Stimulated activated CD8-positive, alpha-beta memory T cell treated with anti-CD3 and anti-CD28 coated beads, Interleukin-15, amount 100 ng/mL, for 4 hours (primary cell): ENCODE measurements at places on chromosomes 4 and X.

DNA sequence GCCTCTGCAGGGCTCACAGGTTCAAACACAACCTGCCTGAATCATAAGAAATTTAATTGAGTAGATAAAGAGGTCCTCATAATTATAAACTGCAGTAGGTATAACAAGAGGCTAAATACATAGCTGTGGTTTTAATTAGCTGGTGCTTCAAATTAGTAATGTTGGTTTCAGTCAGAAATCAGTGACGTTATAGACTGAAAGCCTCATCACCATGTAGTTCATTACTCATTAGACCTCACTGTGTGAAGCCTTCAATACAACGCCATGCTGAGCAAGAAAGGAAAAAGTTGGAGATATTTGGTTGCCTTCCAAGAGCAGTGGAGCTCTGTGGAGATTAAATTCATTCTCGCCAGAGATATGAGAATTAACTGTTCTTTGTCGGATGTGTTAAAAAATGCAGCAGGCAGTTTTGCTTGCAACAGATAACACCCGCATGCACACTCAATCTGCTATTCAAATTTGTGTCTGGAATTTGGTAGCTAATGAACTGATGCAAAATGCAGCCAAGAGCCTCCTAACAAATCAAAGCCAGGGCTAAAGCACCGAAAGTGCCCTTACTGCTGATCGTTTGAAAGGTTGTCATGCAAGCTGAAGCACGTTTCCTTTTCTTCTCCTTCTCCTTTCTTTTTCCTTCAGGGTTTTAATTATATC is 148.9 kb downstream of the AFF2 start:
- DNase-seq: no peak

- no peak for DNase-seq
Measured at GRCh38 chr4:171650543-171650942, 162.7 kb upstream of the GALNTL6 start.

DNA sequence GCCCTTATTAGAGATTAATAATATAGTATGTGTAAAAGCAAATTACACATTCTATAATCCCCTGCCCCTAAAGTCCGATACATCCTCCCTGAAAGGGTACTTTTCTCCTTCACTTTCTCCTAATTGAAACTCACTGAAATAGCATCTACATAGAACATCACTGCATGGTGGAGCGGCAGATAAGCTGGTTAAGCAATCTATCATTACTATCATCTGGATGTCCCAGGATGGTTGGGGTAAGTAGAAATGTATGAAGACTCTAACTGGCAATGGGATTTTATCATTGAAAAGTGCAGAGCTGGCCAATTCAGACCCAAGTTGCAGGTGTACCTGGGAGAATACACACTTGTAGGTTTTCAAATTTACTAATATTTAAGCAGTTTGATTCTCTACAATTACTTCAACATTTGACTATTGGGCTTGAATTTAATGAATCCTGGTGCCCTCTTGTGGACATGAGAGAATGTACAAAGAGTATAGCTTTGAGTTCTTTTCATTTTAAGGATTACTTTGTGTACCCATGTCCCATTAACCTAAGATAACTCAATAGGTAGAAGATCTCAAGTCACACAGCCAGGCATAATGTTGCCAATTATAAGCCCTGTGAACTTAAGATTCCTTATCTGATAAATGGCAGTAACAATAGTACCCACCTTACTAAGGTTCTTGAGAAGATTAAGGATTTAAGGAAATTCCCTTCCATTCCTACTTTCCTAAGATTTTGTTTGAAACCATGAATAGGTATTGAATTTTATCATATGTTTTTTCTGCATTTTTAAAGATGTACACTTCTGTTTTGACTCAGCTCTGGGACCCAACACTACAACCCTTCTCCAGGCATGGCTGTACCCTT is 69.8 kb downstream of the SHROOM3 start:
- DNase-seq: no peak

- no peak for DNase-seq
Measured at GRCh38 chrX:16822723-16823122, 36.5 kb downstream of the TXLNG start.

DNA sequence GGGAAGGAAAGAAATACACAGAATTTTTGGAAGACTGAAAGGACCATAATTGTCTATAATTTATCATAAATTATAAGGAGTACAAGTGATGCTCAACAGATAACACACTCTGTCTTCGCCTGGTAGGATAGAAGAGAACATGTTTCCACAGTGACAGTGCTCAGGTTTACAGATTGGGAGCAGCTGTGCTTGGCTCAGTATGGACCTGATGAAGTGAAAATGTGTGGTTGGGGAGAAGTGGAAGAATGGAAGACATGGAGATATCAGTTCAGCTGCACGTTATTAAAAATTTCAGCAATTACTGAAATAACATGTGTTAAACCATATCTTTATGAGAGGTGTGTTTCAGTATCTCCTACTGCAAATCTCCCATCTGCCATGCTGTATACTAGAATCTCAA is 90.6 kb downstream of the TLL1 start:
- no peak for DNase-seq

DNA sequence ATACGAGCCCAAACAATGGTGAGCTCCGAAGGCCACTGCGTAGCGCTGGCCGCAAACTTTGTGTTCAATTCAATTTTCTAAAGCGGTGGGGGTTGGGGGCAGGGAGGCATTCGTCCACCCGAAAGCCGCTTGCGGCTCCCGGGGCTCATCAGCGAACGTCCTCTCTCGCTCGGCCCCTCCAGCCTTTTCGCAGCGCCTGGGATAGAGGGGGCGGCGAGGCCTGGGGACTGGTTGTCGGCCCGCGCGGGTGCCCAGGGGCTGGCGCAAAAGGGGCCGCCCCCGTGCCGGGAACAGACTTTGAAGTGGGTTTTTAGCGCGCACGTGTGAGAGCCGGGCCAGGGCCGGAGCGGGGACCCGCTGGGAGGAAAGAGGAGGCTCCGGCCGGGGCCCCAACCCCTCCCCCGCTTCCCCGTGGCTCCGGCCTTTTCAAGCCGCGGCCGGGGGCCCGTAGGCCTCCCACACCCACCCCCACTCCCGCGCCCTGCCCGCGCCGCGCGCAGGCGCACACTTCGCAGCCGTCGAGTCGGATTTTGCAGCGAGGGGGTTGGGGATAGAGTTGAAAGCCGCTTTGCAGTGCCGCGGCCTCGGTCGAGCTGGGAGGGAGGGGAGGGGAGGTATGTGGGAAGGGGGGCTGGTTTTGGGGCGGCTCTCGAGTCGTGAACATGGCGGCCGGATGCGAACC is 8.3 kb downstream of the ZIC3 start:
- no peak for DNase-seq

DNA sequence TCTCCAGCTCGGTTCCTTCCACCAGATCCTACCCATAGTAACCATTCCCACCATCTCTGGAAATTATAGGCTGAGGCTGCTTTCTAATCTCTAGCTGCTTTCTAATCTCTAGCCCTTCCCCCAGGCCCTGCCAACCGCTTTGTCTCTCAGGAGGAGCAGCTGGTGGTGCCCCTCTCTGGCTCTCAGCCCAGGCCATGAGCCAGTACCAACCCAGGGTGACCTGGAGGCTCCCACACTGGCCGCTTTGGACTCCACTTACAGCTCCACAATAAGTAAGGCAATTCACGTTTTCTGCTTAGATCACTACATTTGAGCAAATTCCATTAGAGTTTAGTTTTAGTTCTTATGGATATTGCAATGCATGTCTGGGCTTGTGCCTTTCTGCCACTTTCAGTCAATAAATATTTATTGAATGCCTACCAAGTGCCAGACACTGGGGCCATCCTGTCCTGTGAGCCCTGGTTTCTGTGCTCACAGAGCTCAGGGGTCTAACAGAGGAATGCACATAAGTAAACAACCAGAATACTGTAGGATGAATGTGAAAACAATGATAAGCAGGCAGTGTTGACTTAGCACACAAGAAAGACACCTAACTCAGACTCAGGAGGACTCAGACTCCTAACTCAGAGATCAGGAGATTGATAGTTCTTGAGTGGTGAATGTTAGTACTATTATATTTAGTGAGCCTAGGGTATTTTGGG is 38.9 kb downstream of the SMC1A start:
- no peak for DNase-seq

- DNase-seq: no peak
Measured at GRCh38 chrX:64192040-64192439, 13.5 kb downstream of the AMER1 start.

- no peak for DNase-seq
Measured at GRCh38 chr4:55170462-55170861, 45.1 kb upstream of the KDR start.

- no peak for DNase-seq
Measured at GRCh38 chr4:112318239-112319142, 21.3 kb downstream of the ALPK1 start.
